Pancreas (tissue), 10 donors: ENCODE measurements at places on chromosomes 11 and 22.

- DNase-seq: no peak
Measured at GRCh38 chr22:32754413-32755041, 47.0 kb upstream of the TIMP3 start.

DNA sequence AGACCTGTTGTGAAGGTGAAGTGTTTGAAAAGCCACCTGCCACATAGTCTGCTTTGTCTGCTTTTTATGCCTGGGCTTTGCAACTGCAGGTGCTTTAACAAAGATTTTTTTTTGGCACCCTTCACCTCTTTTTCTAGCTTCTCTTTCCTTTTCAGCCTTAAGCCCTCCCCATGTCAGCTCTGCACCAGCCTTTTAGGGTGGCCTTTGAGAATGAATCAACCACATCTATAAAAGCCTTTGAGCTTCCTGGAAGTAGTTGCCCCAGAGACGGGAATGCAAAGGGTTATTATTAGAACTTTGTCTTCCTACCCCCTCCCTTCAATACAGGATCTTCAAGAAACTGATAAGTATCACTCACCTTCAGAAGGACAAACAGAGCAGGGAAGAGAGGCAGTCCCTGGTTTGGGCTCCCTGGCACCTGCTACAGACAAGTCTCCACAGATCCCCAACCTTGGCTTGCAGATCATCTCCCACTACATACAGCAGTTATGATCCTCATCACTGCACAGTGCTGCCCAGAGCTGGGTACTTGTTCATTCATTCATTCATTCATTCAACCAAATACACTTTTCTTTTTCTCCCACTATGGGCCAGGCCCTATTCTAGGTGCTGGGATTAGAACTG is 8.0 kb downstream of the PVALB start:
- no peak for DNase-seq

DNA sequence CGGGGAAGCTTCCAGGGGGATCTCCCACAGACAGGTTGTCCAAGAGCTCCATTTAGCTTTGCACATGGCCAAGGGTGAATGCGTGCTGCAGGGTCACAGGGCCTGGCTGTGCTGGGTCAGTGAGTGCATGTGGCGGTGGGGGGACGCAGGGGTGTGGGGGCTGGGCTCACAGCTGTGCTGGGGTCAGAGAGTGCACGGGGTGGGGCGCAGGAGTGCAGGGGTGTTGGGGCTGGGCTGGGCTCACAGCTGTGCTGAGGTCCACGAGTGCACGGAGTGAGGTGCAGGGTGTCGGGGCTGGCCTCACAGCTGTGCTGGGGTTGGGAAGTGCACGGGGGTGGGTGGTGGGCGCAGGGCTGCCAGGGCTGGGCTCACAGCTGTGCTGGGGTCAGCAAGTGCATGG is 557.7 kb downstream of the BRD1 start:
- DNase-seq: peak; percentile 9

GRCh38 chr11:6657346-6657745 is 1.7 kb upstream of the DCHS1 start:
- no peak for DNase-seq

DNA sequence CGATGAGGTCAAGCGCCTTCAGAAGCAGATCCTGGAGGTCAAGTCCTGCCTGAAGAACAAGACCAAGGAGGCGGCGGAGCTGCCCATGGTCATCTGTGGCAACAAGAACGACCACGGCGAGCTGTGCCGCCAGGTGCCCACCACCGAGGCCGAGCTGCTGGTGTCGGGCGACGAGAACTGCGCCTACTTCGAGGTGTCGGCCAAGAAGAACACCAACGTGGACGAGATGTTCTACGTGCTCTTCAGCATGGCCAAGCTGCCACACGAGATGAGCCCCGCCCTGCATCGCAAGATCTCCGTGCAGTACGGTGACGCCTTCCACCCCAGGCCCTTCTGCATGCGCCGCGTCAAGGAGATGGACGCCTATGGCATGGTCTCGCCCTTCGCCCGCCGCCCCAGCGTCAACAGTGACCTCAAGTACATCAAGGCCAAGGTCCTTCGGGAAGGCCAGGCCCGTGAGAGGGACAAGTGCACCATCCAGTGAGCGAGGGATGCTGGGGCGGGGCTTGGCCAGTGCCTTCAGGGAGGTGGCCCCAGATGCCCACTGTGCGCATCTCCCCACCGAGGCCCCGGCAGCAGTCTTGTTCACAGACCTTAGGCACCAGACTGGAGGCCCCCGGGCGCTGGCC is 11.0 kb downstream of the RASD2 start:
- DNase-seq: no peak

DNA sequence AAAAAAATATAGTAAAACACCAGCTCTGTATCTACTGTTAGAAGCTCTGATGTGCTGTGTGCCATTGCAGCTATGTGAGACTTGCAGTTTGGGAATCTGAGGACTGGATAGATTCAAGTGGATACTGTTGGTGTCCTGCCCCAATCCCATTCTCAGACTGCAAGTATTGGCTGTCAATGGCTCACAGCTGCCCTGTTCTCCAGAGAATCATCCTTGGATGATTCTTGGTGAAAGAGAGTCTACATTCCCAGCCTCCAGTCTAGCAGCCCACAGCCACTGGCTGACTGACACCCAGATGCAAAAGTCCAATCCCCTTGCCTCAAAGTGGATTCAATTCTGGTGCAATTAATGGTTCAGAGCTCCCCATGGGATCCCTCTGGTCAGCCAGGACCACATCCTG is 206.1 kb upstream of the MTNR1B start:
- DNase-seq: no peak

- DNase-seq: no peak
Measured at GRCh38 chr11:128962896-128963295, 20.2 kb upstream of the TP53AIP1 start.

- no peak for DNase-seq
Measured at GRCh38 chr11:7677071-7677470, 3.8 kb upstream of the CYB5R2 start.

- DNase-seq: peak; percentile 96
Measured at GRCh38 chr22:21001601-21002325, at the start of gene THAP7. Gene THAP7, minus strand, starts transcription at chr22:21002118. Its CDS starts 207 bp downstream, at chr22:21001911.
